ENCODE measurements at places on chromosomes 5 and 9. TPM values are rescaled to one million over a fixed set of nuclear protein-coding genes. Genes with fewer than 3 reads are reported as not detected.

The PLAA gene
- 52.7 TPM for total RNA-seq

The GPX3 gene
- total RNA-seq: 68.5 TPM

The ZDHHC11B gene
- total RNA-seq: not detected

The CDC20B gene
- total RNA-seq: not detected

The OSMR gene
- 21.3 TPM for total RNA-seq
